Dermis blood vessel endothelial cell (primary cell): ENCODE measurements at places on chromosomes 4 and X. TPM values are rescaled to one million over a fixed set of nuclear protein-coding genes. Genes with fewer than 3 reads are reported as not detected.

NUP62CL gene
- 0.23 TPM in 1 of 2 replicates, not detected in the other for total RNA-seq

UCP1 gene
- total RNA-seq: not detected in 2 replicates

S100G gene
- total RNA-seq: not detected in 2 replicates

MFAP3L gene
- 29.8 and 40.4 TPM in 2 replicates for total RNA-seq

CXXC4 gene
- 0.05 TPM in 1 of 2 replicates, not detected in the other for total RNA-seq

F8 gene
- total RNA-seq: 12.4 and 19.1 TPM in 2 replicates

BOD1L1 gene
- 28.4 and 38.7 TPM in 2 replicates for total RNA-seq

FAT4 gene
- 69.6 and 120 TPM in 2 replicates for total RNA-seq

BRCC3 gene
- total RNA-seq: 17.4 and 28.9 TPM in 2 replicates

GRCh38 chrX:154751669-154752271 is 893 bp upstream of the GAB3 start:
- DNase-seq: peak; percentile 19

GRCh38 chr4:108965016-108965415 is 202.2 kb upstream of the ETNPPL start:
- no peak for DNase-seq

- DNase-seq: peak; percentile 0
Observed at GRCh38 chrX:132716006-132716405, 227.2 kb upstream of the MBNL3 start.

DNA sequence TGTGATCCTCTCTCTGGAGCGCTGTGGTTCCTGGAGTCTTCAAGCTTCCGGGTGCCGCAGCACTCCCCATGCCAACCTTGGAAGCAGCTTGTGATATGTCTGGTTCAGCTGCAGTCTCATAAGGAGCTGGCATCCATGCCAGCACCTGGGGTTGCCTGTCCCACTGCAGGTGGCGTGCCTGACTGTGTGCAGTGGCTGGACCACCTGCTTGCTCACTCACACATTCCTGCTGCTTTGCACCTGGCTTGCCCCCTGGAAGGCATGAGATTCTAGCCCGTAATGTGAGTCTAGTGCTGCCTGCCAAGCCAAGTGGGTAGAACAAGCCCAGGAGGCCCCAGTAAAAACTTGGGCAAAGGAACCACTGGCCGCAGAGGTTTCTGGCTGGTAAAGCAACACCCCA is 687.2 kb upstream of the AADAT start:
- DNase-seq: no peak

GRCh38 chrX:94854251-94854650 is 1180.2 kb downstream of the FAM133A start:
- DNase-seq: no peak

GRCh38 chrX:13697455-13697854 is 8.5 kb downstream of the RAB9A start:
- no peak for DNase-seq

DNA sequence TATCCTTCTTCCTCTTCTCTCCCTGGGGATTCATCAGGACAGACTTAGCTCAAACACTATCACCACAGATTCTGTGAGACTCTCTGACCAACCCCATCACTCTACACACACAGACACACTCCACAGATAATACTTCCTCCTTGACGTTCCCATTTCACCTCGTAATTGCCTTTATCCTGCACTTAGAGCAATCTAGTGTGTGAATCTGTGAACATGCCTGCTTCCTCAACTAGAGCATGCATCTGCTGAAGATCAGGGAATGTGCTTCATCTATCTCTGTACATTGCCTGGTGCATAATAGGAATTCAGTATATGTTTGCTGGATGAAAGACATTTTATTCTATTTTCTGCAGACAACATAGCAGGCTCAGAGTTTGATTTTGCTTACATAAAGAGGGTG is 25.1 kb upstream of the HS6ST2 start:
- no peak for DNase-seq

DNA sequence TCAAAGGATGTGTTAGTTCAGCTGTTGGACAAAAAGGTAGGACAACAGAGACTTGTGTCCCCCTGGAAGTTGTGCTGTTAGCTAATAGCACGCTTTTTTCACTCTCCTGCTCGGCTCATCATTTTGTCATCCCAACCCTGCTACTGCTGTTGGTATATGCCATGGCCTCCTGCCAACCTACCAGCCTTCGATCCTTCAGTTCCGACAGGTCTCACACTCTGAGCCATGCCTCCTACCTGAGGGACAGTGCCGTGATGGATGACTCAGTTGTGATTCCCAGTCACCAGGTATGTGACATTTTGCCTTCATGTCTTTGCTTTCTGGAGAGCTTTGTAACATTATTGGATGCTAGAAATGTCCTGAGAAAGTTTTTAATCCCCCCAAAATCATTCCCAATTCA is 268.1 kb downstream of the ANK2 start:
- DNase-seq: no peak

- no peak for DNase-seq
Observed at GRCh38 chr4:41750626-41751448, 2.3 kb upstream of the PHOX2B start.

GRCh38 chr4:22680065-22680642 is 12.6 kb upstream of the GBA3 start:
- DNase-seq: no peak

GRCh38 chr4:156830351-156830750 is 141.2 kb downstream of the PDGFC start:
- DNase-seq: no peak

DNA sequence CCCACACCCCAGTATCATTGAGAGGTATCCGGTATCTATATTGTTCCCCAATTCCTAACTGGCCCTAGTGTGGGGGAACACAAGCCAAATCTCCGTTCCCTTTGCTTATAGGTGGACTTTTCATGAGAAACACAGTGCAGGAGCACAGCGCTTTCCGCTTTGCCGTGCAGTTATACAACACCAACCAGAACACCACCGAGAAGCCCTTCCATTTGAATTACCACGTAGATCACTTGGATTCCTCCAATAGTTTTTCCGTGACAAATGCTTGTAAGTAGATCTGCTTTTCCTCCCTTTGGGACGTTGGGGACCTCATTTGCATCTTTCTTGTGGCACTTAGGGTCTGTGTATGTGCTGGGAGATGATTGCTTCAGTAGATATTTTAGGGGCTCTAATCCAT is 1.6 kb downstream of the GRIA3 start:
- no peak for DNase-seq

- no peak for DNase-seq
Observed at GRCh38 chr4:115121351-115122043, 8.1 kb upstream of the NDST4 start.

DNA sequence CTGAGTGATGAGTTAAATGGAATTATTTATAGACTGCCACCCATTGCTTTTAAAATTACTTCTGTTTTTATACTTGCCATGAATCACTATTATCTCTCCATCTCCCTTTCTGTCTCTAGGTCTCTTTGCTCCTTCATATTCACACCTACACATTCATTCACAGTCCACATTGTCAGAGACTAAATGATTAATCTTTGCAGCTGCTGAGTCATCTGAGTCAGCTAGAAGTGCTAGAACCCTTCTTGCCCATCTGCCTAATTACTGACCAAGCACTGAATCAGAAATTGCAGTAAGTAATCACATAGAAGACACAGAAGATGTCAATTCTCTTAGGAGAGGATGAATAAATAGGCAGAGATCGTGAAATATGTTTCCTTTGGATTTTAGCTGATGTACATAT is 31.6 kb upstream of the RPS6KA6 start:
- no peak for DNase-seq

GRCh38 chr4:118760092-118760491 is 74.9 kb downstream of the METTL14 start:
- DNase-seq: no peak

DNA sequence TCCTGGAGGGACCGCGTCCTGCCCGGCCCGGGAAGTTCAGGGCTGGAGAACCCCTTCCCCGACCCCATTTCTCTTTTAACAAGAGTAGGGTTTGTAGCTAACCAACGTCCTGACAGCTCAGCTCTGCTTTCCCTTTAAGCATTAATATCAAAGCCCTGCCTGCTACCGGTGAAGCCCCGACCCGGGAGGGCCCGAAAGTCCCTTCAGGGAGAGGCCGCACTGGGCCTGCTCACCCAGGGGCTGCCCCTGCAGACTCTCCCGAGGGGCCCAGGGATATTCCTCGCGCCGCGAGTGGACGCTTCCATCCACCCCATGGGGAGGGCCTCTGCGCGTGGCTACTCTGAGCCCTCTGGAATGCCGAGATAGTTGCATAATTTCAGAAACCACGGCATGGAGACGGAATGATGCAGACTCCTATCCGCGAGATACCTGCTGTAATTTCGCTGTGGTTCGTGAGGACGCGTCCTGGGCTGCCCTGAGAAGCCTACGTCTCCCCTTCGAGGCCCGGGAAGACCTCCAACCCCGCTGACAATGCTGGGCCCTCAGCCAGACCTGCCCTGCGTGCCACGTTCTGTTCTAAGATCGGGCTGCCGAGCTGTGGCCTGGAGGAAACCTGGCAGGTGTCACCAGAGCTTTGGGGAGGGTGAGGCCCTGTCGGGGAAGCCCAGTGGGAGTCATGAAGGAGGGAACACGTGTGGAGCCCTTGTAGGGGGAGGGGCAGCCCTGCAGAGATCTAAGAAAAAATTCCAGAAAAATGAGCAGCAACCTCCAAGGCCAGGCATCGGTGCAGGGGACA is 999 bp upstream of the CTBP1 start:
- peak; percentile 42 for DNase-seq
